Small intestine (tissue), 16 donors: ENCODE measurements at places on chromosomes 4 and X. TPM values are rescaled to one million over a fixed set of nuclear protein-coding genes. Genes with fewer than 3 reads are reported as not detected.

The GRK4 gene
- 3.8 TPM for polyA plus RNA-seq

GRCh38 chrX:1391370-1391706, 575 bp downstream of the SLC25A6 start:
- H3K4me3 ChIP-seq = peak overlapping the region; percentile 99
- peaks cover 58% of the 10 kb centered on the region for H3K36me3 ChIP-seq
- no peaks in the 10 kb centered on the region for H3K27me3 ChIP-seq
- DNase-seq = no peak
- H3K27ac ChIP-seq = peak overlapping the region; percentile 55
- no peaks in the 10 kb centered on the region for H3K4me1 ChIP-seq

GRCh38 chr4:13525606-13526281, 18.6 kb downstream of the NKX3-2 start:
- no peaks in the 10 kb centered on the region for H3K4me1 ChIP-seq
- no peak overlapping the region for H3K27ac ChIP-seq
- H3K36me3 ChIP-seq = no peaks in the 10 kb centered on the region
- peaks cover 6% of the 10 kb centered on the region for H3K27me3 ChIP-seq
- H3K4me3 ChIP-seq = no peak overlapping the region
- DNase-seq = no peak

- no peaks in the 10 kb centered on the region for H3K36me3 ChIP-seq
- no peak overlapping the region for H3K27ac ChIP-seq
- no peak overlapping the region for H3K4me3 ChIP-seq
- no peaks in the 10 kb centered on the region for H3K27me3 ChIP-seq
- DNase-seq = peak; percentile 47
These were observed 70.9 kb upstream of the UGT2B7 start for GRCh38 chr4:69025191-69025998.

DNA sequence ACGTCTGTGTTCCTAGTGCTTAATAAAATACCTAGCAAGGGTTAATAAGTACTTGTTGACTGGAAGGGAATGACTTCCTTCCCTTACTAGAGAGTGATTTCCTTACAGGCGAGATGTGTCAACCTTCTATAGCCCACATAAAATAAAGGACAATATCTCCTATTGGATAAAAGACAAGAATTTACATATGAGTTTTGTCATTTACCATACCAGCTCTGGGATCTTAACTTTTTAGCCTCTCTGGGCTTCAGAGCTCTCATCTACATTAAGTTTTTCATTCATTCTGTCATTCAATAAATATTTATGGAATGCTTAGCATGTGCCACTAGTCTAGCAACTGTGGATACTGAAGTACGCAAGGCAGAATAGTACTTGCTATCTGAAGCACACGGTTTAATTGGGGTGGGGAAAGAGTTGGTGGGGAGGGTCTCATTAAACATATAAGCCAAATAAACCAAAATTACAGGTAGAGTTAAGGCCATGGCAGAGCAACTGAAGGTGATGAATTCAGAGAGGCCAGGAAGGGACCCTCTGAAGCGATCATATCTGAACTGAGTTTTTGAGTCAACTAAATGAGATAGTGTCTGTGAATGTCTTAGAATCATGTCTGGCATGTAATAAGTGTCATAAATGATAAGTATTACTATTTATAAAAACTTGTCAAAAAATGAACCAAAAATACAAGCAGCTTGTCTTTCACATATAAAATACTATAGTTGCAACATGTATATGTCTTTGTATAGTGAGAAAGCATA, 91.6 kb upstream of the BMP2K start:
- DNase-seq = no peak
- no peaks in the 10 kb centered on the region for H3K27me3 ChIP-seq

- DNase-seq = peak; percentile 82
- H3K4me3 ChIP-seq = peak overlapping the region; percentile 52
- H3K4me1 ChIP-seq = peaks cover 66% of the 10 kb centered on the region
- H3K27ac ChIP-seq = peak overlapping the region; percentile 27
These were observed 29.2 kb downstream of the SULT1E1 start for GRCh38 chr4:69830560-69831269.

GRCh38 chr4:148642907-148643306, 200.7 kb upstream of the NR3C2 start:
- no peak overlapping the region for H3K4me3 ChIP-seq
- no peak for DNase-seq
- no peaks in the 10 kb centered on the region for H3K4me1 ChIP-seq

DNA sequence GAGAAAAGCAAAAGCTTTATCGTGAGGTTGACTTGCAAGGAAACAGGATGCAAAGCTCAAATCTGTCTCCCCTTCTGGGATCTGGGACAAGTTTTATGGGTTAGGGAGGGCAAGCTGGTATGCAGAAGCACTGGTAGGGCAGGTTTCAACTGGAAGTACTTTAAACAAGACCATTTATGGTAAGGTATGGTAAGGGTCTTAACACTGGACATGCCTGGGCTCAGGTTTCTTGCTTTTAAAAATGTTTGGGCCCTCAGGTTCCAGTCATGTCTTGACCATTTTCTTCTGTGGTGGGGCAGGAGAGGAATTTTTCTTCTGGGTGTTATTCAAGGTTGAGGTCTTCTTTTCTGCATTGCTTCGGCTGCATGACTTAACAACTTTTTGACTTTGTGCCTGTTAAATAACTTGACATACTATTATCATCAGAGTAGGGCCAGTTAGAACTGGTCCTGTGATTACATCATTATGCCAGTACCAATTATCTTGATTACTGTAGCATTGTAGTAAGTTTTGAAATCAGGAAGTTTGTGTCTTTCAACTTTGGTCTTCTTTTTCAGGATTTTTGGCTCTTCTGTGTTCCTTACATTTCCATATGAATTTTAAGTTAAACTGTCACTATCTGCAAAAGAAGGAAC, 33.7 kb downstream of the CD38 start:
- H3K36me3 ChIP-seq = no peaks in the 10 kb centered on the region
- H3K27ac ChIP-seq = no peak overlapping the region
- H3K4me3 ChIP-seq = no peak overlapping the region
- DNase-seq = no peak

The CENPVL2 gene
- 0.03 TPM for polyA plus RNA-seq

DNA sequence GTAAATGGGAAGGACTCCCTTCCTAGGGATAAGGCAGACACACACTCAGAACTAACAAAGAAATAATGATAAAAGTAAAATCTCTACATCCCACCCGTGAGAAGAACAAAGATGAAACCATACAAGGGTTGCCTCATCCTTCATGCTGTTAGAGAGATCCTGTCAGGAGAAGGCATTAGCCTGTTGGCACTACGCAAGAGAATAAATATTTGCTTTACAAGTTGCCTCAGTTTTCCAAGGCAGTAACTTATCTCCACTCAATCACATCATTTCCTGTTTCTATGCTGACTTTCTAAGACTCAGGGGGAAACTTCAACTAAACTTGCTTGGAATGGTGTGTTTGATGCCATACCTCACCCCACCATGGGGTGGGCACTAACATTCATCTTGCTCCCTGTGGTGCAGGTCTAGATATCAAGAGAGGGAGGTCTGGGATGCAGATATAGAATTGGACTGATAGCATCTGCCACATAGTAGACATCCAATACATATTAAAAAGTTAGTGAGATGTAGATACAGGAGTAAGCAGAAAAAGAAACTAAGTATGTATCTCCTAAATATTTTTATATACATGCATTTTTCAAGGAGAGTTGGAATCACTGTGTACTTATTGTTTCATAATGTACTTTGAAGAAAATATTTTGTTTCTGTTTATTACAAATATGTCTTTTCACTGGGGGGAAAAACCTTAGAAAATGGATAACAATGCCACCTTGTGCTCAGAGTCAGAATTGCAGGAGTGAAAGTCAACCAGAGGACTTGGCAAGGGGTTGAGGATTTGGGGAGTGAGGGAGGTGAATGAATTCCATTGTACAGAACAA, 57.2 kb upstream of the BEX4 start:
- H3K4me1 ChIP-seq = no peaks in the 10 kb centered on the region
- H3K27me3 ChIP-seq = no peaks in the 10 kb centered on the region
- DNase-seq = peak; percentile 7
- no peak overlapping the region for H3K4me3 ChIP-seq
- H3K27ac ChIP-seq = no peak overlapping the region
- H3K36me3 ChIP-seq = no peaks in the 10 kb centered on the region

The CFAP97 gene
- polyA plus RNA-seq = 1.6 TPM

The NAP1L2 gene
- 1.8 TPM for polyA plus RNA-seq

The EDA2R gene
- not detected for polyA plus RNA-seq

DNA sequence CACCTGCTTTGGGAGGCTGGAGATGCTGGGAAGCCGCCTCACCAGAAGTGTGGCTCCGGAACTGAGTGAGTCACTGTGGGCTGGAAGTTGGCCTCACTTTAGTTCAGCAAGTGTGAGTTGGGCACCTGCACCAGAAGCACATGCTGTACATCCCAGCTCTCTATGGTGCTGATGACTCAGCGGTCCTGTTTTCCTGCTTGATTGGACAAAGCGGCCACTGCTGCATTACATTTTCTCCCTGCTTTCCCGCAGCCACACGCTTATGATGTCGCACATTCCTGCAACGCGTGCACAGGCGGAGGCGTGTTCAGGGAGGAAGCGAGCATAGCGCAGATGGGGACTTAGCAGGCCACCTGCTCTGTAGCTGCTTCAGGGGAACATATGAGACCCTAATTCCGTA, 26.7 kb upstream of the CLDN34 start:
- no peak overlapping the region for H3K4me3 ChIP-seq
- no peak overlapping the region for H3K27ac ChIP-seq
- H3K4me1 ChIP-seq = no peaks in the 10 kb centered on the region
- DNase-seq = no peak
- no peaks in the 10 kb centered on the region for H3K27me3 ChIP-seq

The CLIC2 gene
- polyA plus RNA-seq = 6.5 TPM

DNA sequence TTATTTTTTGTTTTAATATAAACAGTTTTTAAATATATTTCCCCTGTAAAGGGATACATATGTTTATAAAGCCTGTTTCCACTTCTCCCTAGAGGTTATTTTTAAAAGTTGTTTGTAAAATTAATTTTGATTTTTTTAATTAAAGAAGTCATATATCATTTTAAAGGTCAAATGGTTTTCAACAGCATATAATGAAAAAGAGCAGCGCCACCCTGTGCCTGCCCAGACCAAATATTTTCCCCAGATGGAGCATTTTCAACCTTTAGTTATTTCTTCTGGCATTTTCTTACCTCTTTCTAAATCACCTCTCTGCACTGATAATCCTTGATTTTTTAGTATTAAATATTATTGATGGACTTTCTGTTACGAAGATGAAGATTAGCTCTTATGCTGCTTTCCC, 21.0 kb downstream of the MSX1 start:
- no peak overlapping the region for H3K4me3 ChIP-seq
- DNase-seq = no peak
- no peak overlapping the region for H3K27ac ChIP-seq
- H3K4me1 ChIP-seq = no peaks in the 10 kb centered on the region
- H3K27me3 ChIP-seq = no peaks in the 10 kb centered on the region

The TECRL gene
- not detected for polyA plus RNA-seq

DNA sequence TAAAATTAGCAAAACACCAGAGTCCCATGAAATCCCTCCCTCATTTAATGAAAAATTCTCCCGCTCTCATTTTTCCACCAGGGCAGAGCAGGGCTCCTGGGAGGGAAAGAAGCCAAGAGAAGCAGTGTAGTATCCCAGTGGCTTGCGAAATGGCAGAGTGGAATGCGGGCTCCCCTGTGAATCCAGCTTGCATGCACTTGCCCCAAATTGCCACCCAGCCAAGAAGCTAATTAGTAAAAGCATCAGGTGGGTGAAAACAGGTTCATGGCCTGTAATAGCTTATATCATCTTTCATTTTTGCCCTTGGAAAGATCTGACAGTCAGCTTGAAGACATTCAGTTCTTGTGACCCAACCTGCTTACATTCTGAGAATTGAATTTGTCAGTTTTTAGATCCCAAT, 10.1 kb downstream of the AMOT start:
- H3K4me3 ChIP-seq = no peak overlapping the region
- DNase-seq = no peak
- H3K27me3 ChIP-seq = no peaks in the 10 kb centered on the region
- peaks cover 3% of the 10 kb centered on the region for H3K36me3 ChIP-seq
- H3K4me1 ChIP-seq = peaks cover 2% of the 10 kb centered on the region

DNA sequence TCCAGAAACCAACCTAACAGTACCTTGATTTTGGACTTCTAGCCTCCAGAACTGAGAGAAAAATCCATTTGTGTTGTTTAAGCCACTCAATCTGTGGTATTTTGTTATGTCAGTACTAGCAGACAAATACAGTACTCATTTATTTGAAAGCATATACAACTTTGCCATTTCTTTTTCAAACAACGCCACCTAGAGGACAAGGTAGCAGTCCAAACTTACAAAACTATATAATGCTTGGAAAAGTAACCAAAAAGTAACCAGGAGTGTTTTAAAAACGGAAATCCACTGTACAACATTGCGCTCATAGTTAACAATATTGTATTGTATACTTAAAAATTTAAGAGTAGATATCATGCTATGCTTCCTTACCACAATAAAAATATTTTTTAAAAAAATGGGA, 37.0 kb upstream of the FGF13 start:
- H3K27me3 ChIP-seq = no peaks in the 10 kb centered on the region
- DNase-seq = no peak
- H3K27ac ChIP-seq = no peak overlapping the region

DNA sequence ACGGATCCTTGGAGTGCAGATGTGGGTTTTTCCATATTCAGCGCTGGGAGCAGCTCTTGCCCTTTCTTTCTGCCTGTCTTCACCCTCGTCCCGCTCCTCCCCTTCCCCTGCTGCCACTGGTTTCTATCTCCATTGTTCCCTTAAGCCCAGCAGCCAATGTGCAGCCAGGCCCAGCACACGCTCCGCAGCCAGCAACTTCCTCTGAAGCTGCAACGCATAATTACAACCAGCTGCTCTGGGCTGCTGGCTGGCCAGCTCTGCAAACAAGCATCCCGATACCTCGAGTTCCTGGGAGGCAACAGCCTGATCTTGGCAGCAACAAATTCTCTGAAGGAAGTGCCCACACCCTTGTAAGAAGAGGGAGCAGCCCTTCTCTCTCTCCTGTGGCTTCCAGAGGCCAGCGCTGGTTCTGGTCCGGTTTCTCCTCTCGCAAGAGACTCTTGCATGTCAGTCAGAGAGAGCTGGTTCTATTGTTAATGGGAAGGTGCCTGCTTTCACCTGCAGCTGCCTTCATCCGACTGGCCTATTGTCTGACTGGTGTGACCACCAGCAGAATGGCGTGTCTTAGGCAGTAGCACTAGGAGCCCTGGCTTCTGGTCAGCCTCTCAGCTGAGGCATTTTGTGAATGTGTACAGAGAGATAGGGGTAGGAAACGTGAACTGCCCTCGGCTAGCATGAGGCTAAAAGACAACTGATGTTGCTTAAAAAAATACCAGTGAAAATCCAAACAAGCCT, 83.8 kb upstream of the MAML3 start:
- H3K27ac ChIP-seq = peak overlapping the region; percentile 73
- H3K4me1 ChIP-seq = peaks cover 36% of the 10 kb centered on the region
- peak; percentile 49 for DNase-seq
- no peaks in the 10 kb centered on the region for H3K27me3 ChIP-seq

The GAGE12J gene
- polyA plus RNA-seq = not detected

DNA sequence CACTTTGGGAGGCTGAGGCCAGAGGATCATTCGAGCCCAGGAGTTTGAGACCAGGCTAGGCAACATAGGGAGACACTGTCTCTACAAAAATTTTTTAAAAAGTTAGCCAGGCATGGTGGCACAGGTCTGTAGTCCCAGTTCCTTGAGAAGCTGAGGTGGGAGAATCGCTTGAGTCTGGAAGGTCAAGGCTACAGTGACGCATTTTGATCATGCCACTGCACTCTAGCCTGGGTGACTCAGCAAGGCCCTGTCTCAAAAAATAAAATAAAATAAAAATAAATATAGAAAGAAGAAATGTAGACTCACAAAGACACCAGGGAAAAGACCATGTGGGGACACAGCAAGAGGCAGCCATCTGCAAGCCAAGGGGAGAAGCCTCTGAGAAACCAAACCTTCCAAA, 42.3 kb upstream of the SLC7A3 start:
- H3K36me3 ChIP-seq = no peaks in the 10 kb centered on the region
- H3K27me3 ChIP-seq = no peaks in the 10 kb centered on the region
- no peaks in the 10 kb centered on the region for H3K4me1 ChIP-seq
- no peak overlapping the region for H3K4me3 ChIP-seq
